Pancreas (tissue), 10 donors: ENCODE measurements at places on chromosomes 2 and 18.

GRCh38 chr2:26621469-26622199 lies 19.5 kb downstream of the CIB4 start:
- H3K4me1 ChIP-seq, result no peaks in the 10 kb centered on the region
- no peaks in the 10 kb centered on the region for H3K36me3 ChIP-seq
- no peaks in the 10 kb centered on the region for H3K27me3 ChIP-seq
- DNase-seq, result no peak
- no peak overlapping the region for H3K27ac ChIP-seq

DNA sequence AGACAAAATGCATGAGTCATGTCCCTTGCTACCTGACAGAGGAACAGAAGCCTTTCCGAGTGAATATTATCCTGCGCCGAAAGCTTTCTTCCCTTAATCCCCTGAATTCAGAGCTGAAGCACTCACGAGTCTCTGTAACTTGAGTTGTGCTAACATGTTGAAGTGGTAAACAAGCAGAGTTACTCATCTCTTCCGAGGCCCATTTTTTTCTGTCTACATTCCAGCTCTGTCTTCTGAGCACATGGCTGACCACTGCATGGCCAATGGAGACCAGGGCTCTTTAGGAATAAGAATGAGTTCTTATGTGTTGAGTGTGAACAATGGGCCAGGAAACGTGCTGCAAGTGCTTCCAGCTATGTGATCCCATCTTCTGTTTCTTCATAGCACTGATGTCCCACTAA lies 73.1 kb upstream of the PID1 start:
- H3K4me3 ChIP-seq, result no peak overlapping the region
- no peak overlapping the region for H3K27ac ChIP-seq
- H3K4me1 ChIP-seq, result no peaks in the 10 kb centered on the region
- no peaks in the 10 kb centered on the region for H3K27me3 ChIP-seq

- no peak for DNase-seq
- no peak overlapping the region for H3K27ac ChIP-seq
- H3K4me3 ChIP-seq, result no peak overlapping the region
- H3K27me3 ChIP-seq, result no peaks in the 10 kb centered on the region
- no peaks in the 10 kb centered on the region for H3K4me1 ChIP-seq
Observed at GRCh38 chr2:150075831-150076230, 411.6 kb downstream of the RND3 start.

GRCh38 chr2:237321746-237322145 lies 92.2 kb downstream of the COL6A3 start:
- no peak overlapping the region for H3K27ac ChIP-seq
- no peaks in the 10 kb centered on the region for H3K4me1 ChIP-seq
- no peaks in the 10 kb centered on the region for H3K36me3 ChIP-seq
- H3K4me3 ChIP-seq, result no peak overlapping the region

- no peak for DNase-seq
- no peak overlapping the region for H3K27ac ChIP-seq
- no peak overlapping the region for H3K4me3 ChIP-seq
- peaks cover 10% of the 10 kb centered on the region for H3K4me1 ChIP-seq
- H3K36me3 ChIP-seq, result no peaks in the 10 kb centered on the region
- no peaks in the 10 kb centered on the region for H3K27me3 ChIP-seq
Observed at GRCh38 chr18:9739516-9739915, 31.4 kb downstream of the RAB31 start.

GRCh38 chr18:7889515-7889914 lies 322.4 kb downstream of the PTPRM start:
- H3K27ac ChIP-seq, result no peak overlapping the region
- no peak overlapping the region for H3K4me3 ChIP-seq
- no peaks in the 10 kb centered on the region for H3K36me3 ChIP-seq
- no peaks in the 10 kb centered on the region for H3K4me1 ChIP-seq

DNA sequence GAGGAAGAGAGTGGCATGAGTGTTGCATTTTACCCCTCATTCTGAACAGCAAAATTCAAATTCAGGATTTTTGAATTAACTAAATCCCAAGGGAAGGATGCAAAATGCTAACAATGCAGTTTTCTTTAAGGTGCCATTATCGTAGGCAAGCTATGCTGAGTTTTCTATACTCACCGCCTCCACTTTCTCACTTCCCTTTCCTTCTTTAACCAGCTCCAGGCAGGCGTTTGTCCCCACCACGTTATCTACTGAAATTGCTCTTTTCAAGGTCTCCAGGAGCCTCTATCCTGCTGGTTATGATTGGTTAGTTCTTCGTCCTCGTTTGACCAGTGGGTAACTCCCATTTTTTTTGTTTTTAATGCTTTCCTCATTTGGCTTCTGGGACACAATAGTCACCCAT lies 1.8 kb upstream of the CPO start:
- H3K4me3 ChIP-seq, result no peak overlapping the region
- no peak overlapping the region for H3K27ac ChIP-seq
- H3K4me1 ChIP-seq, result no peaks in the 10 kb centered on the region
- no peaks in the 10 kb centered on the region for H3K36me3 ChIP-seq

- peaks cover 6% of the 10 kb centered on the region for H3K4me1 ChIP-seq
- no peak overlapping the region for H3K27ac ChIP-seq
- no peak overlapping the region for H3K4me3 ChIP-seq
- no peak for DNase-seq
- H3K36me3 ChIP-seq, result no peaks in the 10 kb centered on the region
Observed at GRCh38 chr2:178279142-178279541, 84.8 kb downstream of the OSBPL6 start.

DNA sequence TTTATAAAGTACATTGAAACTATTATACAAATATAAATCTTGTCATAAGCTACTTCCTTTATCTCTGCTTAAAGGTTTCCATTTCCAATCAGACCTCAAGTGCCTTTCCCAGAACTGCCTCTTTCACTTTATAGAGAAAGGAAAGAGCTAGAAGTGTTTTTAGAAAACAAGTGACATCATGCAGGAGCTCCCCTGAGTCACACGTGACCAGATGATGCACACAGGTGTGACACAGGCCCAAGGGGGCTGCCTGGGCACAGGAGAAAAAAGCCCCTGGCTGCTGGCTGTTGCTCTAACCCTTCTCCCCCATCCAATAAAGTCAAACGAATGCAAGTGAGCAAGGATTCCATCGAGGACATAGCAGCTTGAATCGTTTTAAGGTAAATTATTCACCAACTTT lies 21.4 kb upstream of the SH3BP4 start:
- H3K27ac ChIP-seq, result no peak overlapping the region
- DNase-seq, result no peak
- H3K36me3 ChIP-seq, result no peaks in the 10 kb centered on the region
- no peak overlapping the region for H3K4me3 ChIP-seq
- no peaks in the 10 kb centered on the region for H3K27me3 ChIP-seq
- H3K4me1 ChIP-seq, result no peaks in the 10 kb centered on the region

DNA sequence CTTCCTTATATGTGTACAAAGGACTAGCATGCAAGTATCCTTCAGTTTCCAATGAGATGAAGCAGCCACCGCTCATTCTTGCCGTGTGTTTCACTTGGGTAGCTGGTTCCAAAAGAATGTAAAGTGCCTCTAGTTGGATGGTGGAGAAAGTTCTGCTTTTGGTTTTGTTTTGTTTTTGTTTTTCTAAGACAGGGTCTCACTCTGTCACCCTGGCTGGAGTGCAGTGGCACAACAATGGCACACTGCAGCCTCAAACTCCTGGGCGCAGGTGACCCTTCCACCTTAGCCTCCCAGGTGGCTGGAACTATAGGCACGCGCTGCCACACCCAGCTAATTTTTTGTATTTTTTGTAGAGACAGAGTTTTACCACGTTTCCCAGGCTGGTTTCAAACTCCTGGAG lies 8.3 kb downstream of the ANXA4 start:
- peak overlapping the region; percentile 41 for H3K27ac ChIP-seq
- no peaks in the 10 kb centered on the region for H3K27me3 ChIP-seq
- H3K4me1 ChIP-seq, result peaks cover 19% of the 10 kb centered on the region
- DNase-seq, result no peak

DNA sequence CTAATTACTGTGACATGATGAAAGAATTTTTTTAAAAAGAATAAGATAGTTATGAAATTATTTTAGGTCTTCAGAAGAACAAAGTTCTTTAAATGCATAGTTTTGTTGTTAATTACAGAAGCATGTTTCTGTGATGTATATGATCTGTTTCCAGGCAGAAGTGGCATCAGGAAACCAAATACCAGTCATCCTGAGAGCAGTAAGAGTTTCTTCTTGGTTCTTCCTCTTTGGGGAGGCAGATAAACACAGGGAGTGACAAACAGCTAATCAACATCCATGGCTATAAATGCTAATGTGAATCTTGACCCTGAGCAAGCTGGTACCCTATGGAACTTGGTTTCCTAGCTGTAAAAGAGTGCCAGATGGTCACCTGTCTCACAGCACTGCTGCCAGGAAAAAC lies 29.2 kb downstream of the WIPF1 start:
- H3K27me3 ChIP-seq, result no peaks in the 10 kb centered on the region
- H3K27ac ChIP-seq, result no peak overlapping the region
- no peaks in the 10 kb centered on the region for H3K36me3 ChIP-seq
